ENCODE measurements at places on chromosomes 6 and 20.

DNA sequence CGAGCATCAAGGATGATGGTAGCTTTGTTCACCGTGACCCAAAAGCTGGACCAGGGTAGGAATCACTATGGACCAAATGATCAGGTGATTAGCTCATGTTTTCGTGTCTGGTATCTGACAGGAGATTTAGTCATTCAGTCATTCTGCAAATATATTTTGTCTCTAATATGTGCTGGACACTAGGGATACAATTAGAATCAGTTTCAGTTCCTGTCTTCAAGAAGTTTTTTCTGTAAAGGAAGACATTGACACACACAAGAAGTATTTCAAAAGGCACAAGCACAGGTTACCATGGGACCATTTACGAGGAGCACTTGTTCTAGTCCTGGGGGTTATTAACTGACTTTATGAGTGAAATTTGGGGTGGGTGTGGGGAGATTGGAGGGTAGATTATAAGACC lies 244.9 kb downstream of the HIVEP2 start:
- DNase-seq: no peak

GRCh38 chr6:83476971-83477370 lies 35.4 kb upstream of the PRSS35 start:
- no peak for DNase-seq

- no peak for DNase-seq
Measured at GRCh38 chr6:149935668-149936067, 6.1 kb upstream of the ULBP2 start.

GRCh38 chr6:116447052-116447451 lies 14.1 kb upstream of the CALHM6 start:
- no peak for DNase-seq

- DNase-seq: no peak
Measured at GRCh38 chr6:90263633-90264032, 33.0 kb downstream of the BACH2 start.

DNA sequence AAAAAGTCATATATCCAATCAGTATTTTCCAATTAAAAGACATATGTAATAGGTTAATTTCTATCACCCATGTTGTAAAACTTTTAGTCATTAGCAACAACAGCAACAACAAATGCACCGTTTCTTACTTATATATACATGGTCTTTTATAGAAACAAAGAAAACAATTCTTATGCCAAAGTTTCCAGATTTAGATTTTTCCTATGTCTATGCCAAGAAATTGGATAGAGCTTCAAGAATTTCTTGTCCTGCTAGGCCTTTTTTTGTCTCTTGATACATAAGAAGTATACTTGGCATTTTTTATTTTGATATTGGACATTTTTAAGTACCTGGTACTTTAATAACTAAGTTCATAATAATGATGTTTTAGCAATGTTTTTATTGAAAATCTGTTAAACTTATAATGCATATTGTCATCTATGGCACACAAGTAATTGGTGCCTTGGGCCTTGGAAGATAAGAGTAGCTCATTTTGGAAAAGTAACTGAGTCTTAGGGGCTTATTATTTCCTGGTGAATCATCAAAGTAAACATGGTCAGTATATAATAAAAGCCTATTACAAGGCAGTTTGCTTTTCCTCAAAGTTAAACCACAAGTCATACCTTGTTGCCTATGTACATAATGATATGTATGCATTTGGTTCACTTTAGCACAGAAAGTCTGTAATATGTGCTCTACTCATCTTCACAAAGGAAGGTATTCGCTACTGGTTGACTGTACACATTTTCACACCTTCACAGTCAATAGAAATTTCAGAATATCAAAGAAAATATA lies 10.1 kb upstream of the FRK start:
- no peak for DNase-seq

GRCh38 chr20:44856856-44857448 lies 28.6 kb upstream of the YWHAB start:
- no peak for DNase-seq

GRCh38 chr6:17945111-17945510 lies 42.3 kb downstream of the KIF13A start:
- DNase-seq: no peak

DNA sequence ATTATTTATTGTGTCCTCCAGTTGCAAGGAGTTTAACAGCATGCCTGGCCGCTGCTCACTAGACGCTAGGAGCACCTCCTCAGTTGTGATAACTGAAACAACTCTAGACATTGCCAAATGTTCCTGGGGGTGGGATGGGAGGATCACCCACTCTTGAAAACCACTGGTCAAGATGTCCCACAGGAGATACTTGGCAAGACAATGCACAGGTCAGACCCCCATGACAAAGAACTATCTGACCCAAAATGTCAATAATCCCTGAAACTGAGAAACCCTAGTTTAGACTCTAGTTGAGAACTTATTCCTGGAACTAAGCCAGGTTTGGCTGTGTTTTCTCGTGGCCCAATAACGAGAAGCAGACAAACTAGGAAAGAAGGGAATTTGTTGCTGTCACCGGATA lies 9.5 kb upstream of the FKBPL start:
- no peak for DNase-seq

- no peak for DNase-seq
Measured at GRCh38 chr20:24033151-24033550, 44.6 kb upstream of the GGTLC1 start.

- DNase-seq: no peak
Measured at GRCh38 chr6:150310539-150310938, 58.3 kb upstream of the IYD start.

GRCh38 chr20:59954718-59955117 lies 3.5 kb upstream of the CDH26 start:
- DNase-seq: no peak

- DNase-seq: no peak
Measured at GRCh38 chr20:4866429-4866828, 134.9 kb downstream of the SLC23A2 start.

GRCh38 chr20:37907677-37908401 lies 4.9 kb downstream of the VSTM2L start:
- no peak for DNase-seq

DNA sequence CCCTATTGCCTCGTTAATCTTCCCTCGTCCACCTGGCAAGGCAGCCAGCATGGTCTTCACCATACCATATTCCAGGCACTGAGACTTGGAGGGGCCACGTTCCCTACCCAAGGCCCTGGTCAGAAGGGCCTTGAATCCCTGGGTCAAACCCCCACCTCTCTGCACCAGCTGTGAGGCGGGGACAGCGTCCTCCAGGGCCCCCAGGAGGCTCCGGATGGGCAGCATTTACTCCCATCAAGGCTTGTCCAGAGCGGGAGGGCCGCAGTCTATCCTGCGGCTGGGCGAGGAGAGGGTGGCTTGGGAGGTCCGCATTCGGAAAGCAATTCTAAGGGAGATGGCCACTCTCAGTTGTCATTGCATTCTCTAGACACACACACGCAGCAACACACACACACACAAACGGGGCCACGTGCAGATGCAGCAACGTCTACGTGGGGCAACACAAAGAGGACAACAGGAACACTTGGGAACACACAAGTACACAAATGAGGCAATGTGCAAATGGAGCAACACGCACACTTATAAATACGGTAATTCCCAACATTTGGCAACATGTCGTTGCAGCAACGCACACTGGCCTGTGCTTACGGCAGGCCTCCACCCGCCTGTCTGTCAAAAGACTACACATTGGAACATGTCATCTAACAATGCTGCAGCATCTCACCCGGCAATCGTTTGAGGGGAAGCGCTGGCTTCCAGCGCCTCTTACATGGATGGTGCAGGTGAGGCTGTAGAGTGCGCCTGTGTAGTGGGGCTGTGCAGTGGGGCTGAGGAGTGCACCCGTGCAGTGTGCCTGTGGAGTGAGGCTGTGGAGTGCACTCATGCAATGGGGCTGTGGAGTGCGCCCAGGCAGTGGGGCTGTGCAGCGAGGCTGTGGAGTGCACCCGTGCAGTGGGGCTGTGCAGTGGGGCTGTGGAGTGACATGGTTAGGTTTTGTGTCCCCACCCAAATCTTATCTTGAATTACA lies 12.9 kb upstream of the NTSR1 start:
- DNase-seq: no peak

- DNase-seq: no peak
Measured at GRCh38 chr6:111971866-111972532, 81.9 kb upstream of the CCN6 start.

- no peak for DNase-seq
Measured at GRCh38 chr6:85112540-85112939, 337.3 kb upstream of the NT5E start.

DNA sequence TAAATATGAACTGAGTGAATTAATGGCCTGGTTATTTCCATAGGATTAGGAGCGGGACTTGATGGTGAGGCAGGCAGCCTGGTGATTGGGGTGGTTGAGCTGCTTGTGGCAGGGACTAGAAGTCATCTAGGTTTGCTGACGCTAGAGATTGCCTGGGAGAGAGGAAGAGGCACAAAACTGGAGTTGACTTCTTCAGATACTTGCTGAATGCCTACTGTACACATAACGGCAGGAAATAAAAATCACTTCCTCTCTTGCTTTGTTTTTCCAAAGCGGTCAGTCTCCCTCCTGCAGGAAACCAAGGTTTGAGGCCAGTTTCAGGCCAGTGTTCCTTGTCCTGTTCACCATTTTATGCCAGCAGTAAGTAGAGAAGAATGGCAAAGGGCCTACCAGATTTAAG lies 36.7 kb upstream of the MYLIP start:
- DNase-seq: peak; percentile 6

- no peak for DNase-seq
Measured at GRCh38 chr6:99093456-99094190, 145.9 kb upstream of the FBXL4 start.

DNA sequence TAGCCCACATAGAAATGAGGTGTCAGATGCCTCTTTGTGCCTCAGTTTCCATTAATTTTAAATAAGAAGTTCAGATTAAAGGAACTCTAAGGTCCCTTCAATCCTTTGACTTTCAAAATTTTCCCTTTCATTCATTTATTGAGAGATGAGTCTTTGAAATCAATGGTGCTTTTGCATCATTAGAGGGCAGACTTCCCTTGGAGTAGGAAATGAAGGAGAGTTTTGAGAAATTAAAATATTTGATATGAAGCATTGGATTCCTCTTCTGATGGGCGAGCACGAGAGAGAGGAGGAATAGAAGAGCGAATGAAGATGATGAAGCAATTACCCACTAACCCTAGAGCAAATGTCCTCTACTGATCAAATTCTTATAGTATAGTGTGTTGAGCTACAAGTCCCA lies 105.7 kb downstream of the EDN1 start:
- no peak for DNase-seq

DNA sequence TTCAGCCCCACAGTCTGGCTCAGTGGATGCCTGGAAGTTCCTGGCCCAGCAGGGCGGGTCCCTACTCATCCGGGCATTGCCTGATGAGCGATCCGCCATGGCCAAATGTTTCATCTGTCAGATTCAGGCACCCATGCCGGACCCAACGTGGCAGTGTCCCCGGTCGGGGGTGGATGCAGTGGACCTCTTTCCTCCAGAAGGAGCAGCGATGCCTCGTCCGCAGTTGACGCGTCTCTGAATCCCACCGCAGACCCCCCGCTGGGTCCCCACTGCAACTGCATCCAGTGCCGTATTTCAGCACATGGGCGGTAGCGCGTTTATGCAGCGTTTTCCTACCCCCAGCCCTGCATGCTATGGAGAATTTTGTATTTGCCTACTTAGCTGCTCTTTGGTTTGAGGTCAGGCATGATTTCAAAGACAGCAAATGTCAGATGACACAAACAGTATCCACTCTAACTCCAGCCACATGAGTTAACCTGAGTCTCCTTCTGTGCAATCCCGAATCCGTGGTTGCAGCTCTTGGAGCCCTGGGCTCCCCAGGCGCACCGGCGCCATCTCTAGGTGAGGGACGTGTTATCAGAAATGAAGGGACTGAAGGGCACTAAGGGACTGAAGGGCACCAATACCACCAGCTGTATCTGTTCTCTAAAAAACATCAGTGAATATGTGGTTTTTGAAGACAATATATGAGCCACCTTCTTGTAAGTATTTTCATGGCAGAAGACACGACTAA lies 72.6 kb upstream of the THBS2 start:
- DNase-seq: peak; percentile 57

DNA sequence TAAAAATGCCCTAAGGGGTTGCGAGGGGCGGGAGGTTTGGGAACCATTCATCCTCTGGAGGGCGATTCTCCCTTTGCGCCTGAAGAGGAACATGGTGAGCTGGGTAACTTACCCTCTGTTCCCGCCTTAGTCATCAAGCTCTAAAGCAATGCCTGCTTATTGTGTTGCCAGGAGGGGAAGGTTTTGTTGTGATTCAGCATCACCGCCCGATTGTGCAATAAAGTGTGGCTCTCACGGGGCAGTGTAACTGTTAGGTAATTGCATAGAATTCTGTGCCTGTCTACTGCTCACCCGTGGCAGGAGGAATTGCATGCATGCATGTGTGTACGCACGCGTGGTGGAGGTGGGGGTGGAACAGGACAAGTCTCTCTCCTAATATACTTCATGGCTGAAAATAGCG lies 95.5 kb upstream of the AGPAT4 start:
- no peak for DNase-seq

DNA sequence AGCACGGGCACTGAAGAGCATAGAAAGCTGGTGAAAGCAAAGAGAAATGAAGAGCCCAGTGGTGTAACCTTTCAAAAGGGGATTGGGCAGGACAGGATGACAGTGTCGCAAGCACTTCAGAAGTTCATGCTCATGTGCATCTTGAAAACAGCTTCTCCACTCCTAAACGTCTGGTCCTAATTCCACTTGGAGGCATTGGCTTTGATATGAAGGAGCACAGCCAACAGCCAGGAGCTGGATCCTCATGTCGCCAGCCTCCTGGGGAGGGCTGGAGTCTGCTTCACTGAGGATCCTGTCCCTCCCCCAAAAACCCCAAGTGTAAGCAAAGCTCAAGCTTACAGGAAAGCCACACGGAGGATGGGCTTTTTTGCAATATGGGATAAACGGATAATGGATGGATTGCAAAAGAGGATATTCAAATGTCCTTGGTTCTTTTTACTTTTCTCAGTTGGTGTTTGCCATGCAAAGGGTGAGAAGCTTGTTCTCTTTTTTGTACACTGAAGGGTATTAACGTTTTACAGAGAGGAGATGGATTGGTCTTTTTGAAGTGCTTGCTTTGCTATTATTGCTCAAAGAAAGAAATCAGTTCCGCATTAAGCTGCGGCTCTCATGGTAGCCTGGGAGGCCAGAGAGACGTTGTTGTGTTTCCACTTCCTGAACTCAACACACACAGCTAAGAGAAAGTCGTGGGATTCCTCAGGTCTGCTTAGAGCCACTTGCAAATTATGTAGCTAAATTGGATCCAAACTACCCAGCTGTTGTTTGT lies 92.2 kb downstream of the SIM1 start:
- DNase-seq: no peak

GRCh38 chr6:56593801-56594318 lies 48.8 kb downstream of the DST start:
- DNase-seq: no peak

- DNase-seq: peak; percentile 60
Measured at GRCh38 chr20:59006864-59007664, at the start of gene CTSZ. Gene CTSZ, minus strand, starts transcription at chr20:59007254. Its CDS starts 126 bp downstream, at chr20:59007128.

DNA sequence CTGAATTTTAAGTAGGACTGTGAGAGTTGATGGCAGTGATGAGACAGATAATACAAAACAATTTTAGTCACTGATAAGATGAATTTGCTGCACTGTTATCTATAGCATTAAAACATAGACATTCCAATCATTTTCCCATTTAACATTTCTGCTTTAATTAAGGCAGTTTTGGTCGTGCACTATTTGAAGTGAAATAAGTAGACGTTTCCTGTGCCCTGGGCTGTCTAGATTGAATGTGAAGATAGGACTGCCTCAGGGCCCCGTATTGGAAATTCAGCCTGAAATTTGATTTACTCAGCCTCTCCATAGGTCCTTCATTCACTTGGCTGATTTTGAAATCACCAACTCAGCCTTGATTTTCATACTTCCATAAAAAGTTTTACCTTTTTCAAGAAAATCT lies 48.3 kb downstream of the ARID1B start:
- no peak for DNase-seq

GRCh38 chr6:31711233-31711632 lies 3.9 kb upstream of the LY6G6D start:
- DNase-seq: no peak

Measured in endothelial cell (in vitro differentiated cells).